EH (cell line): ENCODE measurements at places on chromosomes 13 and 19.

DNA sequence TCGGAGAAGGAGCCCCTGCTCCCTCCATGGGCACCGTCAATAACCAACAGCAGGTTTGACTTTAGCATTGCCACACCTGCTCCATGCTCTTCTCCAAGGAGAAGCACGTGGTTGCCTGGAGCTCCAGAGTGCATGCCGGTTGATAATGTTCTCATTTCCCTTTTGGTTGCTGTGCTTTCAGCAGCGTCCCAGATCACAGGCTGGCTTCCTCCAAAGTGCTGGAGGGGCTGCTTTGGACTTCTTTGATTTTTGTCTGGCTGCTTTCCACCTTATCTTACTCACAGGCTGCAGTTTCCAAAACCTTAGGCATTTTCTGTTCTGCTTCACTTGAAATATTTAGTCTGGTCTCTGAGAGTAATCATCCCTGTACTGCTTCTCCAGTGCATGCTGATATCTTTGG lies 123.8 kb upstream of the IRS2 start:
- no peak for DNase-seq

- peak; percentile 76 for DNase-seq
Observed at GRCh38 chr13:32530841-32531253, 7.7 kb downstream of the N4BP2L2 start.

GRCh38 chr13:100895651-100896050 lies 221.1 kb upstream of the TMTC4 start:
- peak; percentile 44 for DNase-seq

- DNase-seq, result no peak
Observed at GRCh38 chr13:107563099-107563925, 652.0 kb downstream of the LIG4 start.

DNA sequence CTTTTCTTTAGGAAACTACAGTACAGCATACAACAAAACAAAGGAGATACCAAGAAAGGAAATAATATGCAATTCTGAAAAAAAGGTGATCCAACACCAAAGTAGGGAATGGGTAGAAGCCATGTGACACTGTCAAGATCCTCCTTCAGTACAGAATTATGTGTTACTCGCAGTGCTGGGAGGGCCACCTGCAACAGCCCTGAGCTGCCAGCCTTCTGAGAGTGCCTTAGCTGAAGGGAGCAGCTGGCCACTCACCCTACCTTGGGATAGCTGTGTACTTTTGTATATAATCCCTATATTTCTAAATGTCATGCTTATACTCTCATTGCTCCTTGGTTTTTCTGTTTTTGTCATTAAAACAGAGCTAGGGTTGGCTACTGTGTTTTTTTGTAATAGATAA lies 1518.2 kb upstream of the PCDH20 start:
- no peak for DNase-seq

- no peak for DNase-seq
Observed at GRCh38 chr19:19909654-19910053, 8.9 kb downstream of the ZNF93 start.

GRCh38 chr19:782185-782877 lies 14.9 kb upstream of the PTBP1 start:
- DNase-seq, result peak; percentile 87

DNA sequence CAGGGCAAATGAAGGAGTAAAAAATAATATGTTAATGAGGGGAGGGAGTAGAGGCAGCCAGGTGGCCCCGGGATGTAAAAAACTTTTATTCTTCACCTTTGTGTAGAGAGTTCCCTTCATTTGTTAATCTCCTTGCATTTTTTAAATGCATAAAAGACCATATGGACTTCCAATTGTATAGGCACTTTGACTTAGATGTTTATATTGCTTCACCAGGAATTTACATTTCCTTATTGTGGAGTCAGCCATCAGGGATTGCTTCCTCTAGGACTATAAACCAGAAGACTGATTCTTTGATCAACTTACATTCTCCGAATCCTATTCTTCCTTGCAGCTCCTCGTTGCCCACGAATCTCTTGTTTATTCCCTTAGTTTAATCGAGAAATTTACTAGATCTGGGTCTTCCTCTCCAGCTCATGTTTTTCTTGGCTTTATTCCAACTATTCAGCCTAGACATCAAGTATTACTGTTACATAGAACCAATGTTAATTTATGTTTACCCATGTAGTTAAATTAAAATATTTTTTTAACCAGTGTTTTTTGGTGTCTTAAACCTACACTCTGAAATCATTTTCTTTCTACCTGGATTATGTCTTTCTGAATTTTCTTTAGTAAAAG lies 1187.0 kb upstream of the SLC10A2 start:
- DNase-seq, result no peak

GRCh38 chr19:35571406-35571965 lies 8.0 kb upstream of the ATP4A start:
- no peak for DNase-seq

- DNase-seq, result no peak
Observed at GRCh38 chr19:30742406-30742938, 370.3 kb downstream of the ZNF536 start.

GRCh38 chr13:49877629-49878218 lies 58.4 kb downstream of the SPRYD7 start:
- no peak for DNase-seq

- peak; percentile 9 for DNase-seq
Observed at GRCh38 chr13:44053208-44053607, 173.5 kb downstream of the LACC1 start.

DNA sequence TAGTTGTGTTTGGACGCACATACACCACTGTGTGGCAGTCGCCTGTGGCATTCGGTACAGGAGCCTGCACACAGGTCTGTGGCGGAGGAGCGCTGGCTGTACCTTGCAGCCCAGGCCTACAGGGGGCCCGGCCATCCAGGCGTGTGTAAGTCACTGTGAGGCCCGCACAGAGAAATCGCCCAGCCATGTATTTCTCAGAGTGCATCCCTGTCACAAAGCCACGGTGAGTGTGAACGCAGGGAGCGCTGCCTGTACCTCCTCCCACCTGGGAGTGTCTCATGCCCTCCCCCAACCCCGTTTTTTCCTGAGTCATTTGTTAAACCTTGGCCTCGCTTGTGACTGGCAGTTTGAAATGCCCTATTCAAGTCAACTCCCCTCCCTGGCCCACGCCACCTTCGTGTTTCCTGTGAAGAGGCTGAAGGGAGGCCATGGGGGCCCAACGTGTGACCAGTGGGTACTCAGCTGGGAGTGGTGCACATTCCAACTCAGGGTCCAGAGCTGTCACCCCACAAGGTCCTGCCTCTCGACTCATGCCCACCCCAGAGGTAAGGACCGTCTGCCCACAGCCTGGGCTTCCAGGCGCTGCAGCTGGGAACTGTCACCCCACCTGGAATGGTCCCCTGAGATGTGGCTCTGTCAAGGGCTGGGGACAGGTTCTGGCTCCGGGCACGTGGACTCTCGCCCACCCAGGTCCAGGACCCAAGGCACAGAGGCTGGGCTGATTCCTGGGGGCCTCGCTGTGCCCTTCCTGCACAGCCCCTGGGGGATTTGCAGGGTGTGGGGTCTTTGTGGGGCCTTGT lies 11.6 kb upstream of the RASA3 start:
- no peak for DNase-seq

DNA sequence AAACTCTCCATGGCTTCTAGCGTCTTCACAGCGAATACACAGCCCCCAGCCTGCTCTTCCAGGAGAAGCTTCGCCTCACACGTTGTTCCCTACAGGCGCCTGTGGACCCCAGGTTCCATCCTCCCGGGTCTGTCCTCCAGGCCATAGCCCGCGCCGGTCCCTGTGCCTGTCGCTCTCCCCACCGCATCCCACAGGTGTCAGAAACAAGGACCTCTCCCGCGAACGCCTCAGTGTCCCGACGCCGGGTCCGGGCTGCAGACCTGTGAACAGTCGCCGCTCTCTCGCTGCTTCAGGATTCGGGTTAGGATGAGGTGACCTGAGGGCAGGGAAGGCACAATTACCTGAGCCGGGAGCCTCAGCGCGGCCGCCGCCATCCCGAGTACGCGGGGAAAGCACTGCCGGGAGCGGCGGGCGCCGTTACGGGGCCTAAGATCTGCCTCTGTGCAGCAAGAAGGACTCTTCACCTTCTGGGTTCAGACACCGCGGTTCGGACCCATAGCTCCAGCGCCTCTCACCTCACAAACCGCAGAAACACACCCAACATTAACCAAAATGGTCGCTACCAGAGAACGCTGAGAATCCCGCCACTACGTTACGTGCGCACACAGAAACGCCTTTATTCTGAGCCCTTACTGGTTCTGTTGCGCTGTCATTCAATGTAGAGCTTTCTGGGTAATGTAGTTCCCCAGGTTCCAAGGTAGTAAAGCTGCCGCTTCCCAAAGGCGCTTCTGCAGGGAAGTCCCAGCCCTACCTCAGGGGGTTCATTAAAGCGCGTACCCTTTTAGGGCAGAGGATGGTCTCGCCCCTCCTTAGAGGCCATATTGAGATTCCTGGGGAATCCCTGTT lies at the start of gene ZNF418:
TSS of gene ZNF418 (minus strand) at position 583 of the 846 bp plus-strand sequence. CDS start 1,580 bp downstream, outside the sequence.
- peak; percentile 71 for DNase-seq

DNA sequence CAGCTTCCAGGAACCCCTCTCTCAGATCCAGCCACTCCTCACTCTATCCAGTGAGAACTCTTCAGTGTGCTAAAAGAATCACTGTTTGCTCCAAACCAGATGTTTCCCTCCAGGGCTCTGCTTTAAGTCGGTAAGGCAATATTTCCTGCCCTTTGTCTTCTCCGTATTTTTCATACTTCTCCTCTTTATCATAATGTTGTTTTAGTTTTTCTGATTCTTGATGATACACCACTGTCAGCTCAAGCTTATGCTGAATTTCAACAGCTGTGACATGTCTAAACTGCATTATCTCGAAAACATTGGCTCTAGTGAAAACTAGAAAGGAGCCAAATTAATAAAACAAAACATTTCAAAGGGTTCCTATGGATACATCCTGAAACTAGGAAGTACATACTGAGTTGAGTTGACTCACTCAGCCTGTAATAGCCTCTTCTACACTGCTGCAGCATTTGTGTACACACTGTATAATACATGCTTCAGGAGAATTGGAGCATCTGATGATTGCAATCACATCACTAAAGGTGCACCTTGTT lies 39.8 kb downstream of the GPR180 start:
- peak; percentile 72 for DNase-seq

GRCh38 chr13:53079691-53080090 lies 51.1 kb downstream of the OLFM4 start:
- no peak for DNase-seq

DNA sequence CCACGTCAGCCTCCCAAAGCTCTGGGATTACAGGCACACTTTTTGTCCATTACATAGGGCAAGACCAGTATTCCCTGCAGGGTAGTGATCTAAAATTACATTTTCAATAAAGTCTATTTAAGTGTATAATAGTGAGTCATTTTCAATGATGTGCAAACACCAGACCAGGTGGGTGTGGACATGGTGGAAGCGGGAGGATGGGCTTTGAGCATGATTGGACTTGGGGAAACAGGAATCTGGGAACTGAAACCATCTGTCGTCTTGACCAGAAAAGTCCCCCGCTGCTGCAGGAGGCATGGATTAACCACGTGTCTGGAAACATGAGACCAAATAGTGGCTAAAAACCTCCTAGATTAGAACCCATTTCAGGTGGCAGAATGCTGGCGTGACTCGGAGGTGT lies 4.9 kb downstream of the FXYD3 start:
- peak; percentile 76 for DNase-seq

GRCh38 chr19:11577451-11578257 lies at the start of gene ACP5:
TSS of gene ACP5 (minus strand) at chr19:11577645. CDS start at chr19:11577317, 328 bp downstream.
- DNase-seq, result peak; percentile 44

GRCh38 chr13:27018344-27018861 lies 153.2 kb downstream of the USP12 start:
- DNase-seq, result peak; percentile 14

DNA sequence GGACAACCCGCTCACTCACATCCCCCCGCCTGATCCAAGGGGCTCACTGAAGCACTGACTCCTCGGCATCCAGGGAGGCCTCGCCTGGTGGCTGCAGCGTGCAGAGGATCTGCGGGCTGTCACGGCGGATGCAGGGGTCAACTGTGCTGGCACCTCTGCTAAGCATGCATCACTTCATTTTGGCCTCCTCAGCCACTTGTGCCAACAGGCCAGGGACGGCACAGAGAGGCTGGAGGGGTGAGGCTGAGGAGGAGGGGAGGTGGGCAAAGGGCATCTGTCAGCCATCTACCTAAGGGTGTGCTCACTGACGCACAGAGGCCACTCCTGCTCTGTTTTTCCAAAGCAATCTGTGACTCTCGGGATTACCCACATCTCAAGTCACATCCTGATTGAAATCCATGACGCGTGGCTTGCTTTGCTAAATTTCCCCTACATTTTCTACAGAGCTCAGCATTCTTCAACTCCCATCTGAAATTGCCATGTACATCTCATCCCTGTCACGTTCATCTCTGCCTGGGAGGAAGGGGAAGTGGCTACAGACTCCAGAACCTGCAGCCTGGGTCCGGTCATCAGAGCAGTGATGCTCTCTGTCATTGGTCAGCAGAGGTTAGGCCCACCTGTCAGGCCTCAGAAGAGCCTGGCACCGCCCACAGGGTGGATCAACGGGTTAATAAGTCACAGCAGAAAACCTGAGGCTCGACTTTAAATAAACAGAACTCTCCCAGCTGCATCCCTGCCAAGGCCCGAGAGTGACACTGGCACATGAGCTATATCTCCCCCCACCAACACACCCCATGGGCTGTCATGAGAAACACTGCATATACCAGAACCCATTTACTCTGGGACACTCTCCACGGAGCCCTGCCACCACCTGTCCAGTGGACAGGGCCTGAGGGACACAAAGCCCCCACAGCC lies 17.6 kb downstream of the ELL start:
- DNase-seq, result no peak

DNA sequence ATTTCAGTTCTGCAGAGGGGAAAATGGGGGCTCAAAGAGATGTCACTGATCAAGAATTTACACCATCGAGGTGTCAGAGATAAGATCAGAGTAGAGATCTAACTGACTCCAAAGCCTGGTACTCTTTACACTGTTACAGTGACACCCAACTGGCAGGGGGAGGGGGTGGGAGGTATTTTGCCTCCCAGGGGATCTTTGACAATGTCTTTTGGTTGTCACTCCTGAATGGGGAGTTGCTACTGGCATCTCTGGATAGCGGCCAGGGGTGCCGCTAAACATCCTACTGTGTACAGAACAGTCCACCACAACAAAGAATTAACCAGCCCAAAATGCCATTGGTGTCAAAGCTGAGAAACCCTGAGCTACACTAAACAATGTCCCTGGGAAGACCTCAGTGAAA lies 3.1 kb downstream of the FPR3 start:
- no peak for DNase-seq

DNA sequence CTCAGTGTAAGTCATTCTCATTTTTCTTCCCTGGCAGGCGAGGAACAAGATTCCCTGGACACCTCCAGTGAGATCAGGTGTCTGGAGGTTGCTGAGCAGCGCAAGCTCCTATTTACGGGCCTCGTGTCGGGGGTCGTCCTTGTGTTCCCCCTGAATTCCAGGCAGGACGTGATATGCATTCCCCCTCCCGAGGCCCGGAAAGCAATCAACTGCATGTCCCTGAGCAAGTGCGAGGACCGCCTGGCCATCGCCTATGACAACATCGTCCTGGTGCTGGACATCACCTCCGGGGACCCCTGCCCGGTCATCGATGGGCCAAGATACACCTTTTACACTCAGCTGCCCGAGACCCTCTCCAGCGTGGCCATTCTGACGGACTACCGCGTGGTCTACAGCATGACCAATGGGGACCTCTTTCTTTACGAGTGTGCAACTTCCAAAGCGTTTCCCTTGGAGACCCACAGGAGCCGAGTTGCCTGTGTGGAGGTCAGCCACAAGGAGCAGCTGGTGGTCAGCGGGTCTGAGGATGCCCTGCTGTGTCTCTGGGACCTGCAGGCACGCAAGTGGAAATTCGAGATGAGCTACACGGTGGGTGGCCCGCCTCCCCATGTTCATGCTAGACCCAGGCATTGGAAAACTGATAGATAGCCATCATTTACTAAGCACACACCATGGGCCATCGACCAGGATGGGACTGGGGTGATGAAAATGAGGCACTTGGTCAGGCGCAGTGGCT lies 21.5 kb upstream of the SIN3B start:
- DNase-seq, result no peak

- DNase-seq, result no peak
Observed at GRCh38 chr19:51440052-51440451, 18.2 kb downstream of the SIGLEC8 start.
